ENCODE measurements at places on chromosomes 7 and 10.
A peak's percentile ranks its signal among the peaks of the same experiment; 100 is the strongest.

DNA sequence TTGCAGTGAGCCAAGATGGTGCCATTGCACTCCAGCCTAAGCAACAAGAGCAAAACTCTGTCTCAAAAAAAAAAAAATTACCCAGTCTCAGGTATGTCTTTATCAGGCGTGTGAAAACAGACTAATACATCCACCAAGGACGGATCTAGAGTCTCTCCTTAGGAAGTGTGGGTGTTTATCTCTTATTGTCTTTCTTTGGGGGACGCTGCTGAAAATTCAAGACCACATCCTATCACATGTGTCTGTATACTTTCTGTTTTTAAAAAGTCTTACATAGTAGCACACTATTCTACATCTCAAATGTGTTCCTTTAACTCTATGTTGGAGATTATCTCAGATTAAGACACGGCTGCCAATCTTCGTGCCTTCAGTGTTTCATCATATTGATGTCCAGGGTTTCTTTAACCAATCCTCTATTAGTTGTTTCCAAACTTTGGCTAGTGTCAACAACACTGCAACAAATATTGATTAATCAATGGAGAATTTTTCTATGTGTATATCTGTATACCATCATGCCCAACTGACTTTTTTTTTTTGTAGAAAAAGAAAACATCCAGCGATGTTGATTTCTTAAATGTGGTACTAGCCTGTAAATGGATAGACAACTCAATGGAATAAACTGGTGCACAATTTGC, 92.3 kb upstream of the KDM7A start:
- no peak for DNase-seq

DNA sequence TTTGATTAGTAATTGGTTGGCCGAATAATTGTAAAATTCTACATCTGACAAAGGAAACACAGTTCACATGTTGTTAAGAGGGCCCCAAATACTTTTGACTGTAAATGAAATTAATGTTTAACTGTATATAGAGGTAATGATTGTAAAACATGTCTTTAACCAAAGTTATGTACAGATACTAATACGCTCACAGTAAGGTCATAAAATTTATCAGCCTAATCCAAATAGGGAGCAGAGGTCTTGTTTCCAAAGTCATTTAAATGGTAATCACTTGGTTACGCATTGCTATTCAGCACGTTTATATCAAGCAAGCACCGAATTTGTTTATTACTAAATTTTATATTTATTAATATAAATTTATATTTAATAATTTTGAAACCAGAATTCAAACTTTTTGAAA, 1.4 kb downstream of the PHYHIPL start:
- no peak for DNase-seq

GRCh38 chr10:101283762-101284100, 54.5 kb upstream of the LBX1 start:
- no peak for DNase-seq

GRCh38 chr7:98568891-98569290, 48.2 kb upstream of the NPTX2 start:
- DNase-seq, result no peak

DNA sequence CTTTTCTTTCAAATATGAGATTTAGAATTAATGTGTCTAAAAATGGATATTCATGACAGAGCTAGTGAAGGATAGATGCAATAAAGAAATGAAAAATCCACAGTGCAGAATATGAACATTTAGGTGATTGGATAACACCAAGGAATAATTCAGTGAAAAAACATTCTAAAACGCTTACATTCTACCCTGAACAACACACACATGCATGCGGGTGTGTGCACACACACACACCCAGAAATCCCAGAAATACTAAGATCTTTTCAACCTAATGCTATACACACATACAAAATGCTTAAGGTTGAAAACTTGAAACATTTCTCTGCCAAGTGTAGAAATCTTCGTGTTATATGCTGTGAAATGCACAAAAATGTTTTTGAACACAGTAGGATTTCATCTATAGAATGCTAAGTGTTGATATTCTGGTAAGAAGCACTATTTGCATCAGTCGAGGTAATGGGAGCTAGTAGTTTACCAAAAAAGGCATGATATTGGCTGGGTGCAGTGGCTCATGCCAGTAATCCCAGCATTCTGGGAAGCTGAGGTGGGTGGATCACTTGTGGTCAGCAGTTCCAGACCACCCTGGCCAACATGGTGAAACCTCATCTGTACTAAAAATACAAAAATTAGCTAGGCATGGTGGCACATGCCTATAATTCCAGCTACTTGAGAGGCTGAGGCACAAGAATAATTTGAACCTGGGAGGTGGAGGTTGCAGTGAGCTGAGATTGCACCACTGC, 600.6 kb downstream of the PHTF2 start:
- no peak for DNase-seq

DNA sequence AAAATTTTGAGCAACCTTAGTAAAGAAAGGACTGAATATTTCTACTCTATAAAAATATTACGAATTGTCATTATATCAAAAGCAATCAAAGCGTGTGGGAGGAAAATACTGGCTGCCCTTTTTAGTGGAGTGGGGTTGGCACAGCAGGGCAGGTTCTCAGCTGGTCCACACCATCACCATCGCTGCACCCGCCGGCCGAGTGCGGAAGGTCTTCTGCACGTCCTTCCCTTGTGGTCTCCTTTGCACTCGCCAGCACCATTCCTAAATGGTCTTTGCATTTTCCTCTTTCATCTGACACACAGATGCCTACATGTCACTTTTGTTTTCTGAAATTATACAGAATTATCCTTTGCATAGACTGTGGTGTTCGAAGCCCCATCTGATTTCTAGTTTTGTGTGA, 116.6 kb upstream of the LANCL2 start:
- no peak for DNase-seq

DNA sequence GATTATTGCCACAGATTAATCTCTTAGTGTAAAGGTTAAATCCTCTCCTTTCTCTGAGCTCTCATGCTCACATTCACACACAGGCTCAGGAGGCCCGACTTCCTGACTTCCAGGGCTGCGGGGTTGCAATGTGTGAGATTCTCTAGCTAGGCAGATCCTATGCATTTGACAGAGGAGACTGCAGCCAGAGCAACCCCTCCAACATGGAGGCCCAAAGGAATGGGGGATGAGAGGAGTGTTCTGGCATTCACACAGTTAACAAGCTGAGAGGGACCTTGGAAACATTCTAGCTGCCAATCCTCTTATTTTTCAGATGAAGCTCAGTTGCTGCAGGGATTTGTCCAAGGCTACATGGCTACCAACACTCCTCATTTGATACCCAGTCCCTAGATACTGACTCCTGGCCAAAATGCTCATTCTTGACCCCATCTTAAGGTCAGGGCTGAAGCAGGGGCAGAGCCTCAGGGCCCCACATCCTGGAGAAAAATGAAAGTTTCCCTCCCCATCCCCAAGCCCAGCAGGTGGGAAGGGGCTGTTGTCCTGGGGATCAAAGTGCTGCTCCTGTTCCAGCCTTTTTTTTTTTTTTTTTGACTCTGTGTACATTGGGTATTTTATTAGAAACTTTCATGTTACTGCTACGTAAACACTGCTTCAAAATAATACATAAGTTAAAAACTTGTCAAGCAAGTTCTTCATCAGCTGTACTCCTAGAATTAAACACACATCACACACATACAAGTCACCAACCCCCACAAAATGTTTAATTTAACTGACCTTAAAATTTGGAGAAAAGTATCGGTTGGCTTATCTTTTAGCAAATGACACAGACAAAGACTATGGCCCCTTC, 325.6 kb downstream of the PLXNA4 start:
- no peak for DNase-seq

DNA sequence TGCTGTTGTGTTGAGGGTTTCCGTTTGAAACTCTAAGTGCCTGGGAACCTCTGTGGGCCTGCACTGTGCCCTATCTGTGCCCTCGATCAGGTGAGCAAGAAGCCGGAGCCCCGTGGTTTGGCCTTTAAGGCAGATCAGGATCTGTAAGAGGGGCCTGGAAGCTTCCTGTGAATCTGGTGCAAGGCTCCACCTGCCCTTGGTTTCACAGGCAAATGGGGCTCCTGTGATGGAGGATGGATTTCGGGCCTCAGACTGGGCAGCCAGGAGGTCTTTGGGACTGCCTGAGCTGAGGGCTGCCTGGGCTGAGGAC, 21.6 kb downstream of the SCART1 start:
- no peak for DNase-seq

GRCh38 chr10:113111900-113112853, 162.1 kb downstream of the TCF7L2 start:
- DNase-seq, result no peak

DNA sequence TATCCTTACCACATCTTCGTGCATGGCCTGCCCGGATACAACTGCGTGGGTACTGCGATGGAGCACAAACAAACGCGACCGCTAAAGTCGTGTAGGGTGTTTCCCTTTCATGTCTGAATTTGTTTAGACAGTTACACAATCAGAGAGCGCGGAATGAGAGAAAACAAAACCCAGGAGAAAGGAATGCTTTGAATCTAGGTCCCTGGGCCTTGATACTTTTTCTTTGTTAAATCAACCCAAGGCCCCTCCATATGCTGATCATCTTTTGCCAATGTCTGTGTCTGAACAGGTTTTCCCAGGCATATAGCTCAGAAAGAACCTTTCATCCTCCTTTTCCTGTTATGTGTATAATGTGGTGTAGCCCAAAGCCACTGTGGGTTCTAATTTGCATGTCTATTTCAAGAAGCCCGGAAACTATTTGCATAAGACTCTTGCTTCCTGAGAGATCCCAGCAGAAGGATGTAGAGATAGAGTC, 145.8 kb downstream of the FRMD4A start:
- DNase-seq, result peak; percentile 14

GRCh38 chr10:17229717-17229966, 1.6 kb downstream of the VIM start:
- DNase-seq, result peak; percentile 12

DNA sequence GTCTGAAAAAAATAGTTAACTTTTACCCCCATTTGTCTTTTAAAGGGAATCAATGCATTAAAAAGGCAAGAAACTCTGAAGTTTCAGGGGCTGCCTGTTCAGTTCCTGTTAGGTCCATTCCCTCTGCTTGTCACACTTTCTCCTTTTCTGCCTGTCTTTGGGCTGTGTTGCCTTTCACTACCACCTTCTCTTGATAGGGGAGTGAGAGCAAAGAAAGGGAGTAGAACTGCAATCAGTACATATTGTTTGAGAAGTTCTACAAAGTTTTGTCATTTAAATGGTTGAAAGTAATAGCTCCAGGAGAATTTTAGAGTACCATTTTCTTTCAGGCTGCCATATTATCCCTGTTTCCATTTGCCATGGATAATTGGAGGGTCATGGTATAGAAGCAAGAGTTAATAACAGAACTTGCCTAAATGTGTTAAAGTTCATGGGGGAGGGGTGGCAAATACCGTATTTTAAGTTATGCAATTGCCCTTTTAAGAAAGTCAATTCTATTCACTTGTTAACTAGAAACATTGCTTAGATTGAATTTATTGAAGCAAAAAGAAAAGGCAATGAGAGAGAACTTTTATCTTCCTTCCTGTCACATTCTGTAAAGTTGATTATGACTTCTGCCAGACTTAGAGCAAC, 38.6 kb downstream of the MPLKIP start:
- no peak for DNase-seq

- no peak for DNase-seq
These were observed 462.0 kb downstream of the GRM8 start for GRCh38 chr7:126790763-126791162.

GRCh38 chr10:34811968-34812514, 3.1 kb downstream of the PARD3 start:
- DNase-seq, result no peak

DNA sequence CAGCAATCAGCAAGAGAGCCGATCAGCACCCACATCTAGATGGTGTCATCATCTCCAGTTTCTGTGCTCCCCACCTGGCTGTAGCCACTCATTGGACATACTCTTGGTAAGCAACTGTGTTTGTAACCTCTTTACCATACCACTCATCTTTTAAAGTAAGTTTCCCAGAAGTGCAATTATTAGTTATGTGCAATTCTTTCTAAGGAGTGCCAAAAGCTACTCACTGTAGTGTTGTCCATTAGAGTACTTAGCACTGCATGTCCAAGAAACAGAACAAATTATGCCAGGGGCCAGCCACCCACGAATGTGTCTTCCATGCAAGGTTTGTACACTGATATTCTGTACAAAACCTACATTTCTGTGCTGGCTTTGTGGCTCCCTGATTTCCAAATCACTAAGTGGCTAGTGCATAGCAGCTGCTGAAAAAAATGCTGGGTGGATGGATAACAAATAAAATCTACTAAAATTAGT, 131.9 kb downstream of the SRPK2 start:
- no peak for DNase-seq

DNA sequence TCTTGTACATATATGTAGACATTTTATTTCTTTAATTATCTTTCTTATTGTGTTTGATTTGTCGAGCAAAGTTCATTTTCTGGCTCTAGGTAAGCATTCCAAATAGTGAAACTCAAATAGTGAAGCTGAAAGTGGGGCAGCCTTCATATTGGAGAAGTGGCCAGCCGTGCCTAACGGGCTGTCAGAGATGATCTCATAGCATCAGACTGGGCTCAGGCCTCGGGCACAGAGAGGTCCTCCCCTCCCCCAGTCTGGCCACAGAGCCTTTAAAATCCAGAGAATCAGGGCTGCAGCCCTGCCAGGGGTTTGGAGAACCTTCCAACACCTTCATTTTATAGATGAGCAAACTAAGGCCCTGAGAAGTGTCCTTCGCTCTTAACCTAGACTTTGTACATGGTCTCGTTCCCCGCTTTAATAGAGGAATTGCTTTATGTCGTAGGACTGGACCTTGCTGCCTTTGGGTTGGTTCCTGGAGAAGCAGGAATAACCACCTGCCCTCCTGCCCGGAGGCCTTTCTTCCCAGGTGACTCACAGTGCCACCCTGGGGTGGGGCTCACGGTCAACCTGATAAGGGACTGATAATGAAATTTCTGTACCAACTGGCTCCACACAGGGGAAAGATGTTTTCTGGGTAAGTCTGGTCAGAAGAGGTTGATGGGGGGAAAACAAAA, 7.3 kb downstream of the TSPAN15 start:
- DNase-seq, result no peak

GRCh38 chr10:125102246-125102645, 58.1 kb downstream of the CTBP2 start:
- DNase-seq, result no peak

GRCh38 chr7:137081321-137082093, 213.1 kb downstream of the CHRM2 start:
- no peak for DNase-seq

DNA sequence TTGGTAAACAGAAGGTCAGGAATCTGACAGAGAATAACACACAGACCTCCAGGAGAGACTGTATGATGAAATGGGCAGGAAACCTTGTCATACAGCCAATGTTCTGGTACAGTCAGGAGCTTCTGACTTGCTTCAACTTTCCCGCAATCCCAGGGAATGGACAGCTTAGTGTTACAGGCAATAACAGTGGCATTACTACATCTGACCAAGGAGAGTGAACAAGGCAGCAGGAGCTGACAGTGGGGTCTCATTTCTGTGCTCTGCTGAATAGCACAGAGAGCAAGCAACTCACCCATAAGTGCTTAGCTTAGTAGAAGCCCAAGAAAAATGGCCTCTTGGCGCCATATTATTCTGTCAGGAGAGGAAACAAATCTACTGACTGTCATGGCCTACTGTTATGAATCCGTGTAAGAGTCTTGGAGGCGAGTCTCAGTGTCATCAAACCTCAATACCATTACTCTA, 186.2 kb upstream of the MTPN start:
- no peak for DNase-seq

GRCh38 chr10:130989670-130990232, 321.8 kb downstream of the TCERG1L start:
- no peak for DNase-seq

Data from activated CD4-positive, alpha-beta T cell treated with anti-CD3 and anti-CD28 coated beads for 24 hours (primary cell).